ENCODE measurements at places on chromosomes 5 and 9.

GRCh38 chr9:115694014-115694413 is 459.6 kb upstream of the PAPPA start:
- DNase-seq, result no peak

- no peak for DNase-seq
Observed at GRCh38 chr5:37323607-37324006, 47.3 kb downstream of the NUP155 start.

- DNase-seq, result no peak
Observed at GRCh38 chr9:90288275-90288639, 354.4 kb downstream of the DIRAS2 start.

DNA sequence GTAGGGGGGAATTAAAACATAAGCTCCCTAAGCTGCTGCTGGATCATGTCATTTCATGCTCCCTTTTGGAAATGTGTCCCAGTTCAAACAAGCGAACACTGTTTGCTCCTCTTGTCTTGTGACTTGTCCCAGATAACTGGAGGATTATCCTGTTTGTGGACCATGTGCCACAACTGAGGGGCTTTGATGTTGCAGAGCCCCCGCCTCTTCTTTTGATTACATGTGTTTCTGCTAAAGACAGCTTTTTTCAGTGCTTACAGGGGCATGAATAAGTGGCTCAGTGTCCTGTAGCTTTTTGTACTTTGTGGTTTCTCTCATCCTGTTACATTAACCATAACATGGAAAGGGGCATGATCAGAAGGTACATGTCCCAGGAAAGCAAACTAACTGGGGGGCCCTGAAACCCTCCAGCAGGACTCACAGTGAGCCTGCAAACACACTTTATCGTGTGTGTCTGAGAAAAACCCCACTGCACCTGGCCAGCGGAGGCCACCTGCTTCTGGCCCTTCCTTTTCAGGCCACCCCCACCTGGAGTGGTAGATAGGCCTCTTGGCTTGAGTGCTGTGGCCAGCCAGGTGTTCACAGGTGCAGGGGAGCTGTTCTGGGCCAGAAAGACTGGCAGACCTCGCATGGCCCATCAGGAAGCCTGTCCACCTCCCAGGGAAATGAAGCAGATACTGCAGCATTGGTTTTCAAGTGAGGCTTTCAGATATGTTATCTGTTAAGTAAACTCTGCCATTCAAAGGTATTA is 285.6 kb downstream of the FANCC start:
- no peak for DNase-seq

- no peak for DNase-seq
Observed at GRCh38 chr9:22170556-22170955, 161.5 kb upstream of the CDKN2B start.

GRCh38 chr9:72743836-72744235 is 209.0 kb downstream of the ALDH1A1 start:
- DNase-seq, result no peak

- no peak for DNase-seq
Observed at GRCh38 chr5:41347569-41347968, 134.2 kb upstream of the C6 start.

DNA sequence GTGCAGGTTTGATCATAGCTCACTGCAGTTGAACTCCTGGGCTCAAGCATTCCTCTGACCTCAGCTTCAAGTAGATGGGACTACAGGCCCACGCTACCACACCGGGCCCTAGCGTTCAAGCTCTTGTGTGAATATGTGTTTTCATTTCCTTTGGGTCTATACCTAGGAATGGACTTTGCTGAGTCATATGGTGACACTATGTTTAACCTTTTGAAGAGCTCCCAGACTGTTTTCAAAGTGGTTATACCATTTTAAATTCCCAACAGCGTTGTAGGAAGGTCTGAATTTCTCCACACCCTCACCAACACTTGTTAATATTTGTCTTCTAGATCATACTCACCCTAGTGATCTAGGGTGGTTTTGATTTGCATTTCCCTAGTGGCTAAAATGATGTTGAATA is 33.5 kb downstream of the FAF2 start:
- no peak for DNase-seq
